ENCODE measurements at places on chromosomes 1 and 21.

- DNase-seq = no peak
Observed at GRCh38 chr1:221511797-221512196, 230.1 kb downstream of the DUSP10 start.

- no peak for DNase-seq
Observed at GRCh38 chr1:55313903-55314302, 98.7 kb upstream of the USP24 start.

GRCh38 chr21:38869196-38869595 is 63.5 kb downstream of the ETS2 start:
- no peak for DNase-seq

DNA sequence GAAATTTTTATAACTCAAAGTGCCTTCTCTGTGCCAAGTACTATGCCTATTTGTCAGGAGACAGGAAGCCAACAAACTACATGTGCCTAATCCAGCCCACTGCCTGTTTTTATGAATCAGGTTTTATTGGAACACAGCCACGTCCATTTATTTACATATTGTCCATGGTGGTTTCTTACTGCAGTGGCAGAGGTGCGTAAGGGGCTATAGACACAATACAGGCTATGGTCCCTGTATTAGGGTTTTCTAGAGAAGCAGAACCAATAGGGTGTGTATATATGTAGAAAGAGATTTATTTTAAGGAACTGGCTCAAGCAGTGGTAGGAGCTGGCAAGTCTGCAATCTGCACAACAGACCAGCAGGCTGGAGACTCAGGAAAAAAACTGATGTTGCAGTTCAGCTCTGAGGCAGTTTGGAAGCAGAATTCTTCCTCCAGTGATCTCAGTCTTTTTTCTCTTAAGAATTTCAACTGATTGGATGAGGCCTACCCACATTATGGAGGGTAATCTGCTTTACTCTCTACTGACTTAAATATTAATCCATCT is 15.4 kb downstream of the PPIE start:
- DNase-seq = no peak

- no peak for DNase-seq
Observed at GRCh38 chr1:43177691-43178090, 5.6 kb downstream of the CFAP57 start.

GRCh38 chr1:227899820-227900449 is 47.8 kb downstream of the WNT9A start:
- DNase-seq = no peak

GRCh38 chr1:110875216-110875731 is 2.3 kb downstream of the CD53 start:
- DNase-seq = peak; percentile 48

DNA sequence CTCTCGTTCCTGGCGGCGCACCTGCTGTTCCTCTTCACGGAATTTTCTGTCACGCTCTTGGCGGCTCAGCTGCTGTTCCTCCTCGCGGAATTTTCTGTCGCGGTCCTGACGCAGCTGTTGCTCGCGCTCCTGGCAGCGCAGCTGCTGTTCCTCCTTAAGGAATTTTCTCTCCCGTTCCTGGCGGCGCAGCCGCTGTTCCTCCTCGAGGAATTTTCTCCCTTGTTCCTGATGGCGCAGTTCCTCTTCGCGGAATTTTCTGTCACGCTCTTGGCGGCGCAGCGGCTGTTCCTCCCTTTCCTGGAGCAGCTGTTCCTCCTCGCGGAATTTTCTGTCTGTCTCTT is 6.4 kb downstream of the TCHH start:
- no peak for DNase-seq

- DNase-seq = no peak
Observed at GRCh38 chr1:167196166-167196565, 24.5 kb upstream of the POU2F1 start.

- no peak for DNase-seq
Observed at GRCh38 chr21:36436829-36437744, 42.8 kb downstream of the CLDN14 start.

DNA sequence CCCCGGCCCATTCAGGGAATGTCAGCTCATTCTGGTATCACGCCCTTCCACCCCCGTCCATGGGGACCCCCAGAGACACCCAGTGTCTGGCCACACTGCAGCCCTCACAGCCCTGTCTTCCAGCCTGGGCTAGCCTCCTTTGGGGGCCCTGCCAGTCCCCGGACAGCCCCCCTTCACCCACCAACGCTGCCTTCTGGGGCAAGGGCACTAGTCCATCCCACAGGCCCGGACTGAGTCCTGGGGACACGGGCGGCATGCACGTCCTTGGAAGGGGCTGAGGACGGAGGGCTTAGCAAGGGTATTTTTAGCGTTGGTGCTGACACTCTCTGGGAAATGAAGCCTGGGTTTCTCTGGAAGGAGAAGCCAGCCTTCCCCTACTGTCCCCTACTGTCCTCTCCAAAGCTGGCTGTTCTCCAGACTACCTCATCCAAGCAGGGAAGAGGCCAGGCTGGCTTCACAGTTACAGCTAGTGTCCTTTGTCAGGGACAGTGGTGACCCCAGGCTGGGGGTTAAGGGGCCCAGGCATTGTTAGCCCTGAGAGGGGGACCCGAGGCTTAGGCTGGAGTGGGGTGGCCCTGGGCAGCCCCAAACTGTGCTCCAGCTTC is 39.5 kb downstream of the COQ8A start:
- DNase-seq = no peak

DNA sequence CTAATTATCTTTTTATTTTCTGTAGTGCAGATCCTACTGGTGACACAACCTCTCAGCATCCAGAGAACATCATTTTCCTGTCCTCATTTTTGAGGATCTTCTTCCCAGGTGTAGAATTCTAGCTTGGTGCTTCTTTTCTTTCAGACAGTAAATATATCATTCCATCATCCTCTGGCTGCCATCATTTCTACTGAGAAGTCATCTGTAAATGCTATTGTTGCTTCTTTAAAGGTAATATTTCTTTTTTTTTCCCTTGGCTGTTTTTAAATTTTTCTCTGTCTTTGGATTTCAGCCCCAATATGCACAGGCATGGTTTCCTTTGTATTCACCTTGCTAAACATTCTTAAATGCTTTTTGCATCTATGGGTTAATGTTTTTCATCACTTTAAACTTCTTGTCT is 3.3 kb upstream of the KRTAP10-9 start:
- DNase-seq = no peak

- DNase-seq = no peak
Observed at GRCh38 chr1:230537456-230537855, 104.8 kb upstream of the COG2 start.

GRCh38 chr1:112700290-112701226 is 6.4 kb downstream of the RHOC start:
- peak; percentile 71 for DNase-seq

DNA sequence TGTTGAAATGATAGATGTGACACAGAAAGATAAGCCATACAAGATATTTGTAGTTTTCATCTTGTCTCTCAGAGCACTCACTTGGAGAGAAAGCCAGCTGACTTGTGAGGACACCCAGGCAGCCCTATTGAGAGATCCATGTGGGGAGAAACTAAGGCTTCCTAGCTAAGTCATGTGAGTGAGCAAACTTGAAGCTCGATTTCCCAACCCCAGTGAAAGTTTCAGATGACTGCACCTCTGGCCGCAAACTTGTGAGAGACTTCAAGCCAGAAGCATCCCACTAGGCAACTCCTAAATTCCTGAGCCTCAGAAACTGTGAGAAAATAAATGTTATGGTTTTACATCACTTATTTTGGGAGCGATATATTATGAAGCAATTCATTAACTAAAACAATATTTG is 832.3 kb downstream of the LTN1 start:
- no peak for DNase-seq

DNA sequence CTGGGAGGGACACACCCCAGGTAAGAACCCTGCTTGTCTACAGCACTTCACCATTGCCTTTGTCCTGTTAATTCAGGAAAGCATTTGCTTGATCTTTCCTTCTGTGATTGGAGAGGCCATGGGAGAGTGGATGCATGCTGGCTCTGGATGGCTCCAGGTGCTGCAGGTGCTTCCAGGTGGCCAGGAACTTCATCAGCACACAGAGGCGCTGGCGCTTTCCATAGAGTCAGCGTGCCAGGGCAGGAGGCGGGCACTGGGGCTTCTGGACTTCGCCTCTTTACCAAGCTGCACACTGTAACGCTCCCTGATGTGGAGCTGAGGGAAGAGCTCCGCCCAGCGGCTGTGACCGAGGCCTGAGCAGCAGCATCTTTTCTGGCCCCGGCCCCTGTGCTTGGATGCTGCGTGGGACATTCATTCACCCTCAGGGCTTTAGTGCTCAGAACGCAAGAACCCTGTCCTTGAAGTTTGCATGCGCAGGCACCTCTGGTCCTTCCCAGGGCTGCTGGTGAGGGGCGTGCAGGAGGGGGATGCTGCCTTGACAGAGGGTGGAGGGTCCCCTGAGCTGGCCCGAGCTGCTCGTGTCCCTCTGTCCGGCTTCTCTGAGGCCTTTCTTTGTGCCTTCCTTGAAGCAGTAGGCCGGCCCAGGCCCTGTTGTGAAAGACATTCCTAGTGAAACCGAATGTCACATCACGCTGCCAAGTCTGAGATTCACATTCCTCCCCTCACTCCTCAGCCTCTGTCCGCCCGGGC is 1.6 kb upstream of the MX2 start:
- DNase-seq = no peak

DNA sequence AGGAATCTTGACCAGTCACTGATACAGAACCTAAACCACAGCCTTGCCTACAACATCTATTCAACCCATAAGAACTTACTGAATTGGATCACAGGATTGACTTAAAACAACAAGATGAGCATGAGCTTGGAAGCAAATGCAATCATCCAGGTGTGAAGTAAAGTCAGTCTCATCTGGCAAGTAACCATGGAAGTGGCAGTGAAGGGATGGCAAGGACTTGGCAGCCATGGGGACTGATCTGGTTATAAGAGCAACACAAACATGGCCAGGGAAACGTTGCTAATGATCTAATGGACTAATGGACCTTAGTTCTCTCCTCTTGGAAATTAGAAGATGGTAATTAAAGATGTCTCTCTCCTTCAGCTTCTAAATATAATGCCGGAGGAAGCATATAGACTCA is 133.1 kb downstream of the VAV3 start:
- no peak for DNase-seq

DNA sequence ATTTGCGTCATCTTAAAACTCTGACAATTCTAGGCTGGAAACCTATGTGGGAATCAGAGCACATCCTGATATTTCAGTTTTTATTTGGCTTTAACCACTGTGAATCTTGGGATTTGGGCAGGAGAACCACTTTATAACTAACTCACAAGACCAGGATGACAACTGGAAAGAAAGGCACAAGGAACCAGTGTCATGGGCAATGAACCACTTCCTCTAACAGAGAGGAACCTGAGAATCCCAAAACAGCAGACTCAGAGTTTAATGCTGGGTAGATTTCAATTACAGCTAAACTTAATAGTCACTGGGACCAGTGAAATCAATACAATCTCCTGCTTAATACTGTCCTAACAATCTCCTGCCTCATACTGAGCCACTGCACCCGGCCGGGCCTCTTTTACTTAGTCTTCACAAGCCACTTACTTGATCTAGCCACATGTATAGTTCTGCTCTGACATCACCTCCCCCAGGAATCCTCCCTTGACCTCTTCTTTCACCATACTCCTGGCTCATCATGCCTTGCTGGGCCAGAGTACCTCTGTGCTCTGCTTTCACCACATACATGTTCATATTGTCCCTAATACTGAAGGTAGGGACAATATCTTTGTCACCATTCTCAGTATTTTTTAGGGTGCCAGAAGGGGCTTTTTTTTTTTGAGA is 20.2 kb upstream of the SLFNL1 start:
- DNase-seq = no peak

- no peak for DNase-seq
Observed at GRCh38 chr1:178344513-178345091, 152.2 kb downstream of the CLEC20A start.

- no peak for DNase-seq
Observed at GRCh38 chr1:11778844-11779623, 17.0 kb downstream of the C1orf167 start.

- peak; percentile 57 for DNase-seq
Observed at GRCh38 chr21:45140346-45140940, 66.1 kb downstream of the ADARB1 start.

DNA sequence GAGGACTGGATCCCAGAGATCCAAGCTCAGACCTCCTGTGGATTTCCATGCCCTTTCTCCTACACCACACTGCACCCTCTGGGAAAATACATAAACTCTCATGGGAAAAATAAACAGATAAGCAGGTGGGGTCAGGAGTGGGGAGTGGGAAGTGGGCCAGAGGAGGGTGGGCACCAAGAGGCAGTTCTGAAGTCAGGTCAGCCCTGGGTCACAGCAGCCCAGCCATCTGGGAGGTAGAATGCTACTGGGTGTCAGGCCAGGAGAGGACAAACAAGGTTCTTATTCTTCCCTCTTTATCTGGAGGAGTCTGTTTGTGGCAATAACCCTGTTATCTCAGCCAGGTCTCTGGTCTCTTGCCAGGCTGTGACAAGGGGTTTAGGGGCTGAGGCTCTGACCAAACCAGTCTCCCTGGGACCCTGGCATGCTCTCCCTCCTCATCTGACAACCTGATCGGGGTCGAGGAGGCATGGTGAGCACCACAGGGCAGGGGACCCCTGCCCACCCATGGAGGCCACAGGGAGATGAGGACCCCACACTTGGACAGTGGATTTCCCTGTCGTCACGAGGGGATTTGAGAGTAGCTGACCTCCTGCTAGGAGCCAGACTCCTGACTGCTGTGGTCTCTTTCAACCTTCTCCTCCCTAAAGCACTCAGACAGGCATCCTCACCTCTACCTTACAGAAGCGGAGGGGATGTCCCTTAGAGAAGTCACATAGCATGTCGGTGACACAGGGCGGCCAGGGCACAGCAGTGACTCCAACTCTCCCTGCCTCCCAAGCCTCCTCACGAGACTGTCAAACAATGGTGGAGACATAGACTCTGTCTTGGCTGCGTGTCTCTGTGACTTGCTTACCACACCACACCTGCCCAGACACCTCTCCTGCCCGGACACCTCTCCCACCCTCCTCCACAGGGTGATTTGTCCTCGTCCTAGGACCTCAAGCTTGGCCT is 51.3 kb upstream of the IFFO2 start:
- DNase-seq = no peak
